Activated CD4-positive, alpha-beta T cell treated with anti-CD3 and anti-CD28 coated beads, Interleukin-2, amount 10 ng/mL, durations not matched to agents 7 days and 5 days (primary cell): ENCODE measurements at places on chromosomes 7 and 10. TPM values are rescaled to one million over a fixed set of nuclear protein-coding genes. Genes with fewer than 3 reads are reported as not detected.

DNA sequence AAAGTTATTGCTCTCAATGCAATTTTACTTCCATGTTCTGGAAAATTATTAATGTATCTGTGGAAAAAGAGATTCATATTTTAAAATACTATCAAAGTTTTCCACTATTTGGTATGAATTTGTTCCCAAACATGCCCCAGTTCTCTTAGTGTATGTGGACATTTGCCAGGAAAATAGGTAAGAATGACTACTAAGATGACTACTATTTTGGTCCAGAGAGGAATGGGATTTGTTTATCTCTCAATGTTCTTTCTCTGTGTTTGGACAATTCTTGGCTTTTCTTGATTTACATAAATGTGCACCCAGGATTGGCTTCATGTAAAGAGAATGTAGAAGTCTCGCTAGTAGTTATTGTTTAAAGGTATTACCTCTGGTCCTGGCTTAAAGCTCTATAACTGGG, 60.3 kb upstream of the POT1 start:
- DNase-seq = no peak

- no peak for DNase-seq
These were observed 398.8 kb upstream of the IGFBP3 start for GRCh38 chr7:46319841-46320240.

DNA sequence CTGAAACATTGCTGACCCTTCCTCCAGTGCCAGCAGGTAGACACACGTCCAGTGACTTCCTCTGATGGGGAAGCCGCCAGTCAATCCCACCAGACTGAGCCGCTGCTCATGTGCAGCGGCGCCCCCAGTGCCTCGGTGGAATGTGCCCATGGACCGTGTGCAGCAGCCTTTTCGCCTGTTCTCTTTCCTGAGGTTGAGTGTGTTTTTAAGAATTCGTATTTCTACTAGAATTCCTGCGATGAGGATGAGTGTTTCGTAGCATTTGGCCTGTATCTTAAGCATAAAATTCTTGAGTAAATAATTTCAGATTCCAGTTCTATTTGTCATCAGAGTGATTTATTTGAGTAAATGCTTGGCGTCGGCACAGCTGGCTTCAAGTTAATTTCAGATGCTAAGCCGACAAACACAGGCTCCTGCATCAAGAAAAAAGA, 35.4 kb downstream of the BNIP3 start:
- DNase-seq = no peak

ZNF783 gene
- 19.0 TPM for total RNA-seq

GRCh38 chr10:69721690-69722310, 79.9 kb upstream of the COL13A1 start:
- DNase-seq = no peak

FANK1 gene
- 0.31 TPM for total RNA-seq

- DNase-seq = no peak
These were observed 62.8 kb upstream of the CUX1 start for GRCh38 chr7:101754424-101755159.
